ENCODE measurements at places on chromosomes 7 and 10.

- no peak for DNase-seq
These were observed 633.5 kb downstream of the SORCS3 start for GRCh38 chr10:105274556-105275070.

GRCh38 chr7:101017064-101017777, 2.7 kb upstream of the MUC17 start:
- peak; percentile 64 for DNase-seq

GRCh38 chr7:80740778-80741545, 102.5 kb downstream of the CD36 start:
- no peak for DNase-seq

DNA sequence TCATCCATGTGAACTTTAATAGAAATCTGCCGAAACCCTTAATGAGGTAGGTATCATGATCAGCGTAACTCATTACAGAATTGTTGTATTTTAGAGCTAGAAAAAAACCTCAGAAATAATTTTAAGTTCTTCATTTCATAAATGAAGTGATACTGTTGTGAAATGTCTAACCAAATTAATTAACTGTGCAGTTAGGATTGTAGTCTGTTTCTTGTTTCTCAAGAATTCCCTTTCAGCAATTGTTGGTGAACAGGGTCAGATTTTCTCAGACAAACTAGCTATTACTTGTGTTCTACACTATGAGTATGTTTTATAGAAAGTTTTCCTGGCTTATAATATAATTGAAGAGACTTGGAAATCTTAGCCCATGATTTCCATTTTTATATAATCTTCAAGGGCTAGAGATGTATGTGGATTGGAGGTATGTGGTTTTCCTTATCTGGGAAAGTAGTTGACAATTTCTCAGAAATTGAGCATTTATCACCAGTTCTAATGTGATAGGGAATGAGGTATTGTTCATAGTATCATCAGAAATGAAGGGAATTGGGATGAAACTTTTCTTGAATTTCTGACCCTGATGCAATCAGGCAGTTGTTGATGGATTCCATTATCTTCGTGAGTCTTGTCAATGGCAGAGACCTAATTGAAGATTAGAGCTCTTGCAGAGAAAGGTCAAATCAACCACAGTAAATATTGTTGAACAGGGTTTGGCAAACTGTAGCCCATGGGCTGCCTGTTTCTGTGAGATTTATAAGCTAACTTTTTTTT, 55.0 kb downstream of the ST7 start:
- DNase-seq: no peak

DNA sequence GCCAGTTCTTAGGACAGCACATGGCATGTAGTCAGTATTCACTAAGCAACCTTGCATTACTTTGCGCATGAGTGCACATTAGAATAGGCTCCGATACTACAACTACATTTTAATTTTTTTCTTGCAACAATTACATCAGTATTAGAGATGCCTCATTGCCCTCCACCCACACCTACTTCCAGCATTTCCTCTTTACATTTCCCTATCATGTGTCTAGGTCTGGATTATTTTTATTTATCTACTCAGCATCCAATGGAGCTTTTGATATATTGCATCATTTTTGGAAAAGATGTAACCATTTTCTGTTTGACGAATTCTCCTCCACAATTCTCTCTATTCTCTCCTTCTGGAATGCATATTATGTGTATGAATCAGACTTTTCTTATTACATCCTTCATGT, 258.2 kb upstream of the GLI3 start:
- no peak for DNase-seq

DNA sequence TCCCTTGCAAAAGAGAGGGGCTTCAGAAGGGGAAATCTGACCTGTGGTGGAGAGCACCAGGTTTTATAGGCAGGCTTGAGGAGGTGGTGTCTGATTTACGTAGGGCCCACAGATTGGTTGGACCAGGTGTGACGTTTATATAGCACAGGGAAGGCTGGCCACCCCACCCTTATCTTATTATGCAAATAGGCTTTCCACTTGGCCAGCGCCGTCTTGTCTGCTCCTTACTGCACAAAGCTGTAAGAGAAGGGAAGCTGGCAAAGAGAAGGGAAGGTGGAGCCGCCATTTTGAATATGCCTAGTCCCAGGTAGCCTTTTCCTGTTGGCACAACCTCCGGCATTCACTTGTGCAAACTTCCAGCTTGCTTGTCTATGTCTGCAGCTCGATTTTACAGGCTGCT, 221.4 kb downstream of the GATA3 start:
- DNase-seq: no peak

GRCh38 chr7:55160539-55160938, 141.7 kb downstream of the EGFR start:
- no peak for DNase-seq
